Urothelium cell line (cell line): ENCODE measurements at places on chromosomes 5 and 9.

DNA sequence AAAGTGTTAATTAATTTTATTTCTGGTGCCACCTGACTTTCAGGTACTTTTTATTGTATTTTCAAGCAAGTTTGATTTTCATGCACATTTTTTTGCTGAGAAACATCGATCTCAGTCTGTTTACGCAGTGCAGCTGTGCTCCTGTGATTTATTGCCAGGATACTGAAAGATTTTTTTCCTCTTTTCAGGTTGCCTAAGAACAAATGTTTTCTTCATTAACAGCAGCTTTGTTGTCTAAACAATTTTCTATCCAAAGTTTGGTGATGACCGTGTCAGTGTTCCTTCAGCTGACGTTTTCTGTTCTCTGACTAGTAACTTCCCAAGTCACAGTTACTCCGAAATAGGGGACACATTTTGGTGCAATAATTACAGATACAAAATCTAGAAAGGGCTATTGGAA, 78.1 kb downstream of the VCAN start:
- no peak for DNase-seq

DNA sequence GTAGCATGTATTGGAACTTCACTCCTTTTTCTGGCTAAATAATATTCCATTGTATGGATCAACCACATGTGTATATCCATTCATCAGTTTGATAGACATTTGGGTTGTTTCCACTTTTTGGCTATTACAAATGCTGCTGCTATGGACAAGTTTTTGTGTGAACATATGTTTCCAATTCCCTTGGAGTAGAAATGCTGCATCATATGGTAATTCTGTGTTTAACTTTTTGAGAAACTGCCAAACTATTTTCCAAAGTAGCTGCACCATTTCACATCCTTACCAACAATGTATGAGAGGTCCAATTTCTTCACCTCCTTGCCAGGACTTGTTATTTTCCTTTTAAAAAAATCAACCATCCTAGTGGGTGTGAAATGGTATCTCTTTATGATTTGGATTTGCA, 8.4 kb downstream of the FRRS1L start:
- no peak for DNase-seq

DNA sequence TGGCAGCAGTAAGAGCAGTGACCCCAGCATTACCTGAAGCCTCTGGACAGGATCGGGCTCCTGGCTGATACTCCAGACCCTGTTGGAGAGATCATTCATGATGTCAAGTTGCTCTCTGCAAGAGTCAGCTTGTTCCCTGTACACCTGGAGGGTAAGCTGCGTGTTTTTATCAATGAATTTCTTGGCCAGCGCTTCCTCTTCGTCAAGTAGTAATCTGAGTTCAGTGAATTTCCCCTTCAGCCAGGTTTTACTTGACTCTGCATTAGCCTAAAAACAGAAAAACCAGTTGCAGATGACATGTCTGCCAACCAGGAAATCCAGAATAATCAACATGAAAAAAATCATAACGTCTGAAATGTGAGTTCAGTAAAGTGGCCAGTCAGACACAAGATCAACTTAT, 19.1 kb downstream of the TRIM14 start:
- no peak for DNase-seq

DNA sequence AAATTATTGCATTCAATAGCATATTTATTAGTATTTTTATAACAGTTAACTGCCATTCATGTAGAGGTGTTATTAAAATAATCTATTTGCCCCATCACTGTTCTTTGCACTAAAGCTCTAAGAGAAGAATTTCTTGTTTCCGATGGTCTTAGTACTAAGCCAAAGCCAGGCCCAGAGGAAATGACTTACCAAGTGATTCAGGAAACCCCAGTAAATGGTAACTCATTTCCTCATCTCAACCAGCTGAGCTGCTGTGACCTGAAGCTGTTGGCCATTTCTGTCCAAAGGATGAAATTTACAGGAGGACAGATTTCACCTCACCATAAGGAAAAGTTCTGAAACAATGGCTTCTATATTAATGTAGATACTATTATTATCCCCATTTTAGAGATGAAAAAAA, 117.0 kb downstream of the PIK3R1 start:
- no peak for DNase-seq

DNA sequence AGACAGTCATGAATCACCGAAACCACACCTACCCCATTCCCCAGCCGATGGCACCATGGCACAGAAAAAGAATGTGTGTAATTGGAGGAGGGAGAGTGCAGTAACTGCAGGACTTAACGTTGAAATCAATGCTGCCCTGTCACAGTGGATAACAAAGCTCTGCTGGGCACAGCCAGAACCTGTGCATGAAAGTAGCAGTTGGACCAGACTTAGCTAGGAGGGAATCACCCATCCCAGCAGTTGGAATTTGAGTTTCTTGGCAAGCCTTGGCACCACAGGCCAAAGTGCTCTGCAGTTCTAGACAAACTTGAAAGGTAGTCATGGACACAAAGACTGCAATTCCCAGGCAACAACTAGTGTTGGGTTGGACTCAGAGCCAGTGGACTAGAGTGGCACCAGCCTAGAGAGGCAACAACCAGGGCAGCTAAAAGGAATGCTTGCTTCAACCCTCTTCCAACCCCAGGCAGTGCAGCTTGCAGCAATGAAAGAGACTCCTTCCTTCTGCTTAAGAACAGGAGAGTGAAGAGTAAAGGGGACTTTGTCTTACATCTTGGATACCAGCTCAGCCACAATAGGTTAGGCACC, 19.1 kb downstream of the TMEM232 start:
- DNase-seq = no peak

GRCh38 chr9:110105107-110105506, 102.9 kb downstream of the C9orf152 start:
- no peak for DNase-seq

DNA sequence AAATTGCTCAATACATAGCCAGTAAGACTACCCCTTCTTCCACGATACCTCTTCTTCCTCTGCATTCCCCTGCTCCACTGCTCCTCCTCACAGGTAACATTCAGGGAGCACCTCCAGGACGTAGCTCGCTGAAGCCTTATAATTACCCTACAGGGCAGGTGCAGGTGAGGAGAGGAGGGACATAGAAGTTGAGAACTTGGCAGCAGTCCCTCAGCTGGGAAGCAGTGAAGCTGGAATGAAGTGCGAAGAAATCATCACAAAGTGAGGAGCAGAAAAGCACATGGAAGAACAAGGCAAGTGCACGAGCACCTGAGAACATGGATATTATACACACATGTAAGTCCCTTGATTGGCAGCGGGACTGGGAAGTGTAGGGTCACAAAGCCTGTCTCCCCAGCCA, 118.2 kb downstream of the HSD17B3 start:
- DNase-seq = no peak

GRCh38 chr5:33237471-33237870, 203.3 kb upstream of the TARS1 start:
- DNase-seq = no peak

DNA sequence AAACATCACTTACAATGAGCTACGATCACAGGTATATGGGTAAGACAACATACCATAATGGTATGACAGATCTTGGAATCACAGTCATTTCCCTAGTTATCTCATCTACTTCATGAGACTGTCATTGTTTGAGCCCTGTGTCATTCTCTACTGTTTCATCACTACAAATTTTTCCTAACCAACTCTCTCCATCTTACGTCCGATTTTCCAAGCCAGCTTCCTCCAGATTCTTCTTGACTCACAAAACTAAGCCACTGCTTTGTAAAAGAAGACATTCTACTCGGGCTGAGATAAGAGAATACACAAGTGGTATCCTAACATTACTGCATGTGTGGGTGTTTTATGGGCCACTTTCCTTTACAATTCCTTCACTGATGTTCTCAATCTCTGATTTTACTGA, 49.6 kb downstream of the SERINC5 start:
- no peak for DNase-seq

GRCh38 chr5:78064941-78065472, 229.5 kb downstream of the AP3B1 start:
- no peak for DNase-seq

GRCh38 chr5:144469106-144469505, 298.4 kb downstream of the KCTD16 start:
- DNase-seq = no peak

DNA sequence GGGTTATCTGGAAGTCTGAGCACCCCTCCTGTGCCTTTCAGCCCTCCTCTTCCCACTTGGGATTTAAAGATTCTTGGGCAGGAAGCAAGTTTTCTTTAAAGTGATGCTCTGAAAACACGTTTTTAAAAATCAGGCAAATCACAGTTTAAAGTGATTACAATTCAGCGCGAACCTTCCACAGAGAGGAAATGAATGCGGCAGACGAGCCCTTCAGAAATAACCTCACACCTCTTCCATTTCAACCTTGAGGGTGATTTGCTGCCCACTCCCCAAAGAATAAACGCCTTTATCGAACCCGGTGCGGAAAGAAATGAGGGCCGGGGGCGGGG, 2.3 kb upstream of the EFNA5 start:
- DNase-seq = no peak

- DNase-seq = no peak
These were observed 198.8 kb downstream of the MARCHF11 start for GRCh38 chr5:15980835-15981234.

DNA sequence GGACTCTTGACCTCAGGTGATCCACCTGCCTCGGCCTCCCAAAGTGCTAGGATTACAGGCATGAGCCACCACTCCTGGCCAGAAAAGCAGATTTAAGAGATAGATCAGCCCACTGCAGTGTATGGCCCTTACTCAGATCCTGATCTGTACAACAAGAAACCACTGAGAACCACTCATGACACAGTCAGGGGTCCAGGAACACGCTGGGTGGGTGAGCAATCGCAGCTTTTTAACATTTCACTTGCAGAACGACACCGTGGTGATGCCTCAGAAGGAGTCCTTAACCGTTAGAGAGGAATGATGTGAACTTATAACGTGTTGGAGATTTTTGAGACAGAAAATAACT, 45.3 kb upstream of the NSMF start:
- no peak for DNase-seq

DNA sequence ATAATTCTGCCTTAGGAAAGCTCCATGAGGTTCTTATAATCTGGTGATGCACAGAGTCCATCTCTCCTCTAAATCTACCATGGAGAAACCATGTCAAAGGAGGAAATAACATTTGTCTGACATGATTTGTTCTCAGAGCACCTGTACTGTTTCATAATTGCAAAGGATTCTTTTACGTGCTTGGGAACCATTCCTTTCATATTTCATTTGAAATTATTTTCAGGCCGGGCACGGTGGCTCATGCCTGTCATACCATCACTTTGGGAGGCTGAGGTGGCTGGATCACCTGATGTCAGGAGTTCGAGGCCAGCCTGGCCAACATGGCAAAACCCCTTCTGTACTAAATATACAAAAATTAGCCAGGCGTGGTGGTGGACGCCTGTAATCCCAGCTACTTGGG, 65.4 kb downstream of the UGCG start:
- DNase-seq = no peak

GRCh38 chr9:76357555-76357954, 36.7 kb downstream of the RFK start:
- no peak for DNase-seq

DNA sequence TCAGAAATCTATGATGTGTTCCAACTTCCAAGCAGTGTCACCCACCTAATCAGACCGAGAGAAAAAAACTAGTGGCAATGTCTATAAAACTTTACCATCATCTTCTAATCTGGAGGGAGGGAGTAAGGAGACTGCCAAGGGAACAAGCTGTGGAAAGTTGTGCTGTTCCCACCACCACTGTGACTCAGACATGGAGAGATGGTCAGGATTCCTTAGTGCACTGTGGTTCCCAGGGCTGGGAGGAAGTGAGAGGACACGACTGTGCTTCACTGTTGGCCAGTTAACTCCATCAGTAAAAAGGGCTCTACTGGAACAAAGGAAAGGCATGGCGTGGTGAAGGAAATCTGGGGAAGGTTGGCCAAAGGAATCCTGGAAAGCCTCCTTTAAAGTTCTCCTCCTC, 18.8 kb downstream of the TICAM2 start:
- peak; percentile 25 for DNase-seq

DNA sequence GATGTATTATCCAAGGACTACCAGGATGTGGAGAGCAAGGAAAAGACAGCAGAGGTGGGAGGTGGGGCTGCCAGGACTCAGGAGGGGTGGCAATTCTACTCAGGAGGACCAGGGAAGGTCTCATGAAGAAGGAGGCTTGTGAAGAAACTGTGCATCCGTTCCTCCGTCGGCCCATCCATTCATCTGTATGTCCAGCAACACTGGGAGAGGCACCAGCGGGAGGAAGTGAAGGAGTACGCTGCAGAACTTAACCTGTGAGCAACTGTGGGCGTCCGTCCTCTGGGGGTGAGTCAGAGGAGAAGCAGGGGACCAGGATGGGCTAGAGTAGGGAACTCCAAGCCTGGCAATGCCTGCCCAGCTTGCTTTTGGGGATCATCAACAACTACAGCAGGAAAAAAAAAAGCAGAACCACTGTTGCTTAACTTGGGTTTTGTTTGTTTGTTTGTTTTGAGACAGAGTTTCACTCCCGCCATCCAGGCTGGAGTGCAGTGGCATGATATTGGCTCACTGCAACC, 47.3 kb upstream of the NEURL1B start:
- DNase-seq = no peak

GRCh38 chr9:113798062-113799030, 77.8 kb upstream of the ZNF618 start:
- DNase-seq = no peak

DNA sequence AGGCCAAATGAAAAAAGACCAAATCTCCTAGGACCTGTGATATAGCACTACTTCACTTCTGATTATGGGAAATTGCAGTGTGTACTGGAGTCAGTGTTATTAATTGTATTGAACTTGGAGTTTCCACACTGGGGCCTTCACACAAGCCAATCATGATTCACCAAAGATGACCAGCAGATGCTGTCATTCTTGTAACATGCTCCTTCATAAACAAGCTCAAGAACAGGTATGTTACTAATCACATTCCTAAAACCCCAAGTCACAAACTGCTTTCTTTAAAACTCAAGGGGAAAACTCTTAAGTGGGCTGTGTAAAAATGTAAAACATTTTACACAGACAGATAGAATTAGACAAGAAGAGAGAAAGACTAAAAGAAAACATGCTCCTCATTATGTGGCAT, 5.6 kb downstream of the KLHL3 start:
- no peak for DNase-seq

DNA sequence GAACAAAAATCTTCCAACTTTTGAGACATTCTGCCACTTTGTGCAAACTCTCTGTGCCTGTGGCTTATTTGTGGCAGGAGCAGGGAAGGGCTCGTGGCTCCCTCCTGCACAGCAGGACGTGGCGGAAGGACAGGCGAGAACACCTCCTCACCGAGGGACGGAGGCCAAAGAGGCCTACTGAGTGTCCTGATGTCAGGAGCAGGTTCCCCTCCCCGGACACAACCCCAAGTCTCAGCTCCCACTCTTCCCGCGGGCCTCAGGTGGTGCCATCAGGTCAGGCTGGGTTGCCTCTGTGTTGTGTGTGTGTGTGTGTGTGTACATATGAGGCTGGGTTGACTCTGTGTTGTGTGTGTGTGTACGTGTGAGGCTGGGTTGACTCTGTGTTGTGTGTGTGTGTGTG, 136.8 kb upstream of the LPCAT1 start:
- no peak for DNase-seq
